ENCODE measurements at places on chromosomes 6 and 20.
A peak's percentile ranks its signal among the peaks of the same experiment; 100 is the strongest.

DNA sequence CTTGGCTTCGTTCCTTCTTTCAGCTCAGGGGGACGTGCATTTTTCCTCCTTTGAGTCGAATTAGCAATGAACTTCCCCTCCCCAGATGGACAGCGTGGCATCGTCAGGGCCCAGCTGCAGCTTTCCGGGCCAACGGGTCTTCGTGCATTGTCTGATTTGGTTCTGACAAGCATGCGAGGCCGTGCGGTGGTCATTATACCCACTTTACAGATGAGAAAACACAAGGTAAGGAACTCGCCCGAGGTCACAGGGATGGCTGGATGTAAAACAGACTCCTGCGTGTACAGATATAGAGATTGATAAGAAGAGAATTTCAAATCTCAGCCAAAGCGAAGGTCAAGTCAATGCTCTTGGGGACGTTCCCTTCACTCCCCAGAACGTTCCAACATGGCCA, 187.6 kb upstream of the SULF2 start:
- DNase-seq = no peak

GRCh38 chr6:56547687-56548086, 95.0 kb downstream of the DST start:
- DNase-seq = no peak

DNA sequence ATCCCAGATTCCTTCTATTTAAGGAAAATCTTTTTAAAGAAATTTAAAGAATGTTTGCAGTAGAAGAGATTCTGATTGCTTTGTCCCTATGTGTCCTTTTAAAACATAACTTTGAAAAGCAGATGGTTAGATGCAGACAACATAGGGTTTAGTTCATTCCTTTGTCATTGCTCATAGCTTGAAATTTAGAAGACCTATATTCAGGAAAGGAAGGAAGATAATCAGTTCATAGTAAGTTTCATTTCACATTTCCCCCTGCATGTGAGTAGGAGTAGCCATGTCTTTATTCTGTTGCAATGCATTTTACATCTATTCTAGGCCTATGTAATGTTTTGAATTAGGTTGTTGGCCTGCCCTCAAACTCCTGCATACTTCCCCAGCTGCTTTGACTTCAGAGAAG, 197.9 kb upstream of the GRIK2 start:
- no peak for DNase-seq

DNA sequence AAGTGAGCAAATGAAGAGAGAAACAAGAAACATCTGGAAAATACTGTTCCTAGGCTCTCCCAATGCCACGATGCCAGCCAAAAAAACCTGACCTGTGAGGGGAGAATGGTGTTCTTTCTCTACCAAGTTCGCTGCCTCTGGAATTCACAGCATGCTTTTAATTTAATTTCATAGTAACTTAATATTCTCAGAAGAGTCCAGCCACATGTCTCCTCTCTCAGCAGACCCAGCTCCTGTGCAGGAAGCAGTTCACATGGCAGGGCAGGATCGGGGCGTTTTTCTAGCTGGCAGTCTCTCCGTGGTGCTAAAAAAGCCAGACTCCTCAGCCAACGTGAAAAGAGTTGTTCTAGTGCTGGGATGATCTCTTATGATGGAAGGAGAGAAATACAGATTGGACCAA, 57.5 kb downstream of the BFSP1 start:
- no peak for DNase-seq

DNA sequence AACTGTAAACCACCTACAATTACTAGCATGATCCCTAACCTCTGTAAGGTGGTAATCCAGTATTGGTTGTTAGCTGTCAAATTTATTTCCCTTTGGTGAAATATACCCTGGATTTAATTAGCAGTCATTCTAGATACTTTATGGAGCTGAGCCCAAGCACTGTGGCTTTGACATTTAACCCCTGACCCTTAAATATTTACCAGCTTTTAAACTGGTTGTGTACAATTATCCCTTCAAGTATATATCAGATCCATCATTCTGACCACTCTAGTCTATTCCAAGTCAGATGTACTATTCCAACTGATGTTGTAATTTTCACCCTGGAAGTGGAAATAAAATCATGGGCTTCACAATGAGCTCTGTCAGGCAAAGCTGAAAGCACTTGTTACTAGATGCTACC, 229.6 kb downstream of the FOXC1 start:
- DNase-seq = no peak

DNA sequence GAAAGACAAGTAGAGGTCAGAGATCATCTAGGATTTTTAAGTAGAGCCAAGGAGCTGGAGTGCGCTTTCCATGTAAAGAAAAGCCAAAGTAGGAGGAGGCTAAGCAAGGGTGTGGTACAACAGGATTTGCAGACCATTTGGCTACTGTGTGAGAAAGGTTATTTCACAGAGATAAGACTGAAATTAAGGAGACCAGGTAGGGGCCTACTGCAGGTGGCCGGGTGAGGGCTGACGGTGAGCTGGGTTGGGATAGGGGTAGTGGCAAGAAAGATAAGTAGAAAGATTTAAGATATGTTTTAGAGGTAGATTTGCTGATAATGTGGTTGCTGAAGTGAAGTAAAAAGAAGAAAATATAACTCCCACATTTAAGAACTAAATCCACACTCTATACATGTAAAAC, 3.8 kb downstream of the BLOC1S5 start:
- DNase-seq = no peak

DNA sequence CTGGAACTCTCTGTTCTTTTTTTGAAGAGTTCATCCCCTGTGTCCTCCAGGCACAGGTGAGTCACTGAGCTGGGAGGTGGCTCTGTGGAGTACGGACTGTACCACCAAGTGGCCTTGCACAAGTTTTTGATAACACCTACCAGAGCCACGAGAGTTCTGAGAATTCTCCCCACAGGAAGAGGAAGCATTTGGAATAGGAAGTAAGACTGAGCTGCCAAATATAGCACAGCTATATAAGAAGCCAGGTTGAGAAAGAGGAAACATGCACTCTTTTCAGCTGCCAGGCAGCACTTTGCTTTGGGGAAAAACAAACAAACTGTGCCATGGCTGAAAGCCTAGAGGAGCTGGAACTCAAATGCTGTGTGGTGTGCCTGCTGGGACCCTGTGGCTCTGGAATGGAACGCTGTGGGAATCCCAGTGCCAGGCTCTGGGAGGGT, 70.8 kb upstream of the RIPOR2 start:
- DNase-seq = peak; percentile 42

DNA sequence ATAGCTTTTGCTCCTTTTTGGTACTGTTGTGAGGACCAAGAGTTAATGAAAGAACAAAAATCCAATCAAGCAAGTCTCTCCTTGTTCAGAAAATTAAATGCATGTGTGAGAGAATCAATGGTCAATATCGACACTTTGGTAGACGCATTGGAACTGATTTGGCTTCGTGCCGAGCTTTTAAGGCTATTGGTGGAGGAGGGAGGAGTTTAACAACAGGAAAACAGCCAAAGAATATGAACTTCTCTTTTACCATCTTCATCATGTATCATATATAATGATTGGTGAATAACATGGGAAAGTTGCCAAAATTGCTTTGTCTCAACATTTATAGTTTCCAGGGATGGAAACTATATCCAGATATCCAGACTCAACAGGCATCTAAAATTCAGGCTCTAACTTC, 266.5 kb upstream of the CITED2 start:
- DNase-seq = no peak

DNA sequence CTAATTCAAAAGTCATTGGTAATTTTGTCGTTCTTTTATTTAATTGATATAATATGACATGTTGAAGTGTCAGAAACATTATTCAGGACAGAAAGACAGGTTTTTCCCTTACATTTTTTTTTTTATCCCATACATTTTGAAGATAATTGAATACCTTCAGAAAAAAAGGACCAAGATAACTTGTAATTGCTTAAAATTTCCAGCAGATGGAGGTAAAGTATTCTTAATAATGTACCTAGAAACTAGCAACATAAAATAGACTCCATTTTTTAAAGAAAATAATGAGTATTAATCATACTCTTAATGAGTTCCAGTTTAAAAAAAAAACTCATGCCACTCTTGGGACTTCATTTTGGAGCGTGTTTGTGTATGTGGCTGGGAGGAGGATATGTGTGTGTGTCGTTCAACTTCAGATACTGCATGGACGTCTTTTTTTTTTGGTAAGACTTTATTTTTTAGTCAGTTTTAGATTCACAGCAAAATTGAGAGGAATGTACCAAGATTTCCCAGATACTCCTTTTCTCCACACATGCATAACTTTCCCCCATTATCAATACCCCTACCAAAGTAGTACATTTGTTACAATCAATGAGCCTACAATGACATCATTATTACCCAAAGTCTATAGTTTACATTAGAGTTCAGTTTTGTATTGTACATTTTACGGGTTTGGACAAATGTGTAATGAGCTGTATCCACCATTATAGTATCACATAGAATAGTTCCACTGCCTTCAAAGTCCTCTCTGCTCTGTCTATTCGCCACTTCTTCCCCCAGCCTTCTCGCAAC, 79.4 kb downstream of the ROS1 start:
- no peak for DNase-seq

- no peak for DNase-seq
Measured at GRCh38 chr6:102154176-102154575, 760.7 kb downstream of the GRIK2 start.

DNA sequence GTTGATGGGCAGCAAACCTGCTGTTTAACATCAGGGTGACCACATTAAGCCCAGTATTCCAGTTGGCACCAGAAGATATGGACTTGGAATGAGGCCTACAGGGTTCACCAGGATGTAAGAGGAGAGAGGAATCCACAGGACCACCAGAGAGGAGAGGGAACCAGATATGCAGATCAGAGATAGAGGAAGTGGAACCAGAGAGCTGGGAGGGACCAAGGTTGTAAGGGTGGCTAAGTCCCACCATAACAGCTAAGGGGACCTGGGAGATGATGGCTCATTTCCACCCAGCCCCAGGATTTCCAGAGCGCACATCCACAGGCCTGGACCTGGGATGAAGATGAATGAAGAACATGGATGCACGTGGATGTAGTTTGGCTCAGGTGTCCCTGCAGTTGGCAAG, 11.1 kb downstream of the BTN2A1 start:
- DNase-seq = no peak

GRCh38 chr6:128336436-128337095, 183.8 kb downstream of the PTPRK start:
- no peak for DNase-seq

GRCh38 chr6:26225848-26226578, 138.8 kb downstream of the HFE start:
- DNase-seq = no peak

DNA sequence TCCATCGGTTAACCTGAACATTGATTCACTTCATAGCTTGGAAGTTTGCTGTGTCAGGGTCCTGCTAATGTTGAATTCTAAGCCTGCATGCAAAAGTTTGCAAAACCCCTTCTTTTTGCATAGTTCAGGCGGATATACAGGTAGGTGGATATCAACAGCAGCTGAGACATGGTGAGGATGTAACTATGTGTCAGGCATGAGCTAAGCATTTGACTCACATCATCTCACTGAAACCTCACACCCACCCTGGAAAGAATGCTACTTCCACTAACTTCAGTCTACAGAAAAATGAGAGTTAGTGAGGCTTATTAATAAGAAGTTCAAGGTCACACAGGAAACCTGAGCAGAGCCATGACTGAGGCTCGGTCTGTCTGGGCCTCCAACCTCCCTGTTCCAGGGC, 276.9 kb downstream of the BMP7 start:
- no peak for DNase-seq

DNA sequence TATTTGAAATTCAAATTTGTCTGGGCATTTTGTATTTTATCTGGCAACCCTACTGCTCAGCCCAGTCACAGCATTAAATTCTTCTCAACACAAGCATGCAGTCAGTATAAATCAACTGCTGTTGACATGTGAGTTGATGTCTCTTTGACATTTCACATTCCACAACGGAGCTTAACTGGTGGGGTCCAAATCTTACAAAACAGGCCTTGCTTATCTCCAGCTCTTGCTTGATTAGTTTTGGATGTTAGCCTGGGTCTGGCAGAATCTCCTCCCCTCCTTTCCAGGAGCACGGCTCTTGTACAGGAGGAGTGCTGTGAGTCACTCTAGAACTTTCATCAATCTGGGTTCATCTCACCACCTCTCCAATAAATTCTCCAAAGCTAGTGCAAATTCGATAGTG, 80.8 kb upstream of the PHACTR1 start:
- DNase-seq = no peak

DNA sequence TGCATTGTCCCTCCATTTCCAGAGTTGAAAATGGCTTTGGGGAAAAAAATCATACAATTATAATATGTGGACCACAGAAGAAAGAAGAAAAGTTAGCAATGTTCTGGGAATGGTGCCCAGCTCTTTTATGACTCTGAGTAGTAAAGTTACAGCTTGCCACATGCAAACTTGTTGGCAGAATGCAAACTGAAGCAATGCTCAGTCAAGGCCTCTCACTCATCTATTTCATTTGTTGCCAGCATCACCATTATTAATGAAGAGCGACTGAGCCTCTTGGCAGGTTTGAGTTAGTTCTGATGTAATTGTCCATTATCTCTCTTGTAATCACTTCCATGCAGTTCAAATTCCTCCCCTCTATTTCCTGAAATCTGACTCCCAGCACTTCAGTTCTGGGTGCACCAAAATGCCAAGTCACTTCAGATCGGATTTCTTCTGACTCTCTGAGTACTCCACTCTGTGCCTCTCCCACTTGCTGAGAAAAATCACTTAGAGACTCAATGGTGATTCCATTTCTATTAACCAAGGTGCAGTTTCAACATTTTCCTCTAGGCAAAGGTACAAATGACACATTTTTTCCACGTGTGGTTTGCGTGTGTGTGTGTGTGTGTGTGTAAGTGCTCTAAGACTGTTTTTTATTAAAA, 154.4 kb upstream of the STMND1 start:
- no peak for DNase-seq

- no peak for DNase-seq
Measured at GRCh38 chr6:135299256-135299655, 118.1 kb downstream of the MYB start.

GRCh38 chr20:5781798-5782750, 31.9 kb downstream of the SHLD1 start:
- no peak for DNase-seq

GRCh38 chr6:34276191-34276590, 27.4 kb upstream of the SMIM29 start:
- no peak for DNase-seq

GRCh38 chr6:27591699-27592480, 119.0 kb upstream of the ZNF184 start:
- DNase-seq = peak; percentile 29

DNA sequence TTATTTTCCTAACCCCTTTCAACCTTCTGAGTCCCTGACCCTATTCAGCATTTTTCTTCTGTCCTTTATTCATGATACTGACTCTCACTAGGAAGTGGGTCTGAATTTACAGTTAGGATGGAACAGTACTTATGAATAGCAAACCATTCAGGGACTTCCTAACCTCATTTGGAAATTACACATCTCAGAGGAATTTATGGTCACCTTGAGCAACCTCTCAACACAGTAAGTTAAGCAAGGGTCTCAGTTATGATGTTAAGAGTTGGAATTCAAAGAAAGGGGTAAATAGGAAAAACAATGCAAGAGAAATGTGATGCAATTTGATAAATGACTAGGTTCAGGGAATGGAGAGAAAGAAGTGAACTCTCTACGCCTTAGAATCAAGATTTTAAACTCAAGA, 97.3 kb downstream of the GPR6 start:
- no peak for DNase-seq

GRCh38 chr6:147227770-147228320, 23.6 kb downstream of the STXBP5 start:
- no peak for DNase-seq

Data from CMK (cell line).